ENCODE measurements at places on chromosomes 16 and 17.

GRCh38 chr17:7260151-7260550 is 2.1 kb downstream of the CLDN7 start:
- DNase-seq = no peak

GRCh38 chr17:49288388-49288787 is 57.8 kb upstream of the PHOSPHO1 start:
- no peak for DNase-seq

DNA sequence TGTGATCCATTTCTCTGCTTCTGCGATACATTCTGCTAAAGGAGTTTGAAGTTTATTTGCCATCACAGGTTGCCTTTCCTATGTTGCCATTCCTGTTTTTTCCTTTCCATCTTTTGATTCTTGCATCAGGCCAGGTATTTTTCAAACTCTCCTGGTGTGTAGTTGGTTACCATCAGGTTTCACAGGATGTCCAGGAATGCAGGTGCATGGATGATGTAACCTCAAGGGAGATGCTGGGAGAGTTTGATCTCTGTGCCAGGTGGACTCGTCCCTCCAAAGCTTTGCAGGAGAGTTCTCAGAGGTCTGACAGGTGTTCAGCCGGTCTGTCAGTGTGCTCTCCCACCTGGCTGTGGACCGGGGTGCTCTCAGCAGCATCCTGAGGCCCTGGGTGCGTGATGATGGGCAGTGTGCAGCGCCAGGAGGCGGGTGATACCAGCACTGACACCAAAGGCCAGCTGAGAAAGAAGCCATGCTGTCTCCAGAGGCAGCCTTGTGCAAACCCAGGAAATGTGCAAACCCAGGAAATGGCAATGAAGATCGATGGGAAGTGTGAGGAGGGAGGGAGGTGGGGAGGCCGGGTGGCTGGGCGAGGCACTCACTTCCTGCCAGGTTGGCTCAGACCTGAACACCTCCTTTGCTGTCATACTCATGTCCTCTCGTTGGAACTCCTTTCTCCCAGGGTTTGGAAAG is 1.7 kb downstream of the ATP2C2 start:
- DNase-seq = no peak

- no peak for DNase-seq
Measured at GRCh38 chr17:57971572-57971971, 16.4 kb upstream of the CUEDC1 start.

GRCh38 chr16:57617604-57618111 is 10.8 kb upstream of the ADGRG1 start:
- no peak for DNase-seq

GRCh38 chr17:75587675-75588595 is at the start of gene MYO15B:
TSS of gene MYO15B (plus strand) at chr17:75587800. CDS start at chr17:75588058, 258 bp downstream.
- peak; percentile 78 for DNase-seq

Measured in GM20000 (cell line).